ENCODE measurements at places on chromosomes 5 and 9.

DNA sequence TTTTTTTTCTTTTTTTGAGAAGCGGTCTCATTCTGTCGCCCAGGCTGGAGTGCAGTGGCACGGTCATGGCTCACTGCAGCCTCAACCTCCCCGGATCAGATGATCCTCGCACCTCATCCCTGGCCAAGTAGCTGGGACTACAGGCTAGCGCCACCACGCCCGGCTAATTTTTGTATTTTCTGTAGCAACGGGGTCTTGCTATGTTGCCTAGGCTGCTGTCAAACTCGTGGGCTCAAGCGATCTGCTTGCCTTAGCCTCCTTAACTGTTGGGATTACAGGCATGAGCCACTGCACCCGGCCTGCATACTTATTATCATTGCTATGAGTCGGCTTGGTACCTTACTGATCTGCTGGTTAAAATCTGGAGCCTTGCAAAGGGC, 790 bp upstream of the IARS1 start:
- no peak for DNase-seq

GRCh38 chr5:170632266-170632984, 128.6 kb downstream of the KCNIP1 start:
- DNase-seq: no peak

DNA sequence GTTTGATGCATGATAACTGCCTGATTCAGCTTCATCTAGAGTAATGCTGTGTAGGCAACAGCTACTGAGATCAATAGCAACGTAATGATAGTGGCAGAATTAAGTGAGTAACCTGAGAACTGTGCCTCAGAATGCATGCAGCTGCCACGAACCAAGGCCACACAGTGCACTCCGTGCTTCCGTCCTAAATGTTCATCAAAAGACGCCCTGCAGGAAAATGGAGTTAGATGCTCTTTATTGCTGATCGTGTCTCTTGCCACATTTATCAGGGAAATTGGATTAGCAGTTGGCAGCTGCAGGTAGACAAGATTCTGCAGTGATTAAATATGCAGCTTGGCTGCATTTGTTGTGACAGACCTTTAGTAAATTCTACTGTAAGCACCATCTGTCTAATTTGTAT, 107.7 kb upstream of the TLX3 start:
- no peak for DNase-seq

GRCh38 chr5:102554082-102554481, 55.3 kb upstream of the SLCO6A1 start:
- no peak for DNase-seq

DNA sequence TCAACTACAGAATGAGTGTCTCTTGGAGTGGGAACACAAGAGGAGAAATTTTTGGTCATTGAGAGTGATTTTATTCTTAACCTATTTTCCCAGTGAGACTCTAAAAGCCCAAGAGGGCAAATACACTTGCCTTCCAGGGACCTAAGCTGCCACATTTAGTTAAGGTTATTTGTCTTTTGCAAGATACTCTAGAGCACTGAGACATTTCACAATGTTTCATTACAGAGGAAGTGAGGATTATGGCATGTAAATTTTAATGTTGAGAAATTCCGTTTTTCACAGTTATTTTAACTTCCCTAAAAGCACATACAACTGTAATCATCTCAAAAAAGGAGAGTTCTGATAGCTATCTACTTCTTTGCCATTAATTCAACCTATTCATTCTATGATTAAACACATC, 38.7 kb upstream of the RAB3C start:
- no peak for DNase-seq

- peak; percentile 81 for DNase-seq
Observed at GRCh38 chr5:50667653-50668595, 1.5 kb downstream of the PARP8 start.

DNA sequence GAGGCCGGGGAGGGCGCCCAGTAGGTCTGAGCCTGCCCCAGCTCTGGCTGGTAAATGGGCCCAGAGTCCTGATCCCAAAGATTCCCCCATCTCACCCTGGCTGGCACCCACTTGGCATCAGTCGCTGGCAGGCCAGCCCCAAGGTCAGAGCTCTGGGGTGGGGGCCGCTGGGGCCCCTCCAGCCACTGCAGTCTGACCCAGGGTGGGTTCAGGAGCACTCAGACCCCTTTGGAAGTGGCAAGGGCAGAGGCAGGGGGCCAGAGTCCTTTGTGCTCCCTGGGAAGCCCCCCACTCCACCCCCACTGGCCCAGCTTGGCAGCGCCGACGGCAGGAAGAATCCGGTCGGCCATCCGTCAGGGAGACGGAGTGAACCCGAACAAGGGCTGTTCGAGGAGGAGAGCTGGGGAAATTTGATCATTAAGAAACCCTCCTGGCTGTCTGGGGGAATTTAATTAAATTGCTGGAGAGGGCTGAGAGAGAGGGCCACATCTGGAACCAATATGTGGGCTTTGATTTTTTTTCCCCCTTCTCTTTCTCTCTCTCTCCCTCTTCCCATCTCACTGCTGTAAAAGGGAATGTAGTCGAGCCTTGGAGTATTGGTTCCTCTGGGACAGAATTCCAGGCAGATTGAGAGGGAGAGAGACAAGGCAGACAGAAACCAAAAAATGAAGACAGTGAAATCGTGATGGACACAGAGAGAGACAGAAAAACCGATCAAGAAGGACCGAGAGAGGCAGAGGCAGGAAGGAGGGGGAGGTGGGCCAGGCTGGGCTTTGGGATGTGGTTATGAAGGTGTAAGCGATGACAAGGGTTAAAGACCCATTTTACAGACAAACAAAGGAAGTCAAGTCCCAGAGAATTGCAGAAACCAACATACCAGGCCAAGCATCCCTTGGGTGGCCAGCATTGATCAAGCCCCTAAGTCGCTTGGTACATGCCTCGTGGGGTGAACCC, 8.1 kb upstream of the ASB6 start:
- no peak for DNase-seq

GRCh38 chr5:83374547-83374946, 97.0 kb upstream of the VCAN start:
- no peak for DNase-seq

DNA sequence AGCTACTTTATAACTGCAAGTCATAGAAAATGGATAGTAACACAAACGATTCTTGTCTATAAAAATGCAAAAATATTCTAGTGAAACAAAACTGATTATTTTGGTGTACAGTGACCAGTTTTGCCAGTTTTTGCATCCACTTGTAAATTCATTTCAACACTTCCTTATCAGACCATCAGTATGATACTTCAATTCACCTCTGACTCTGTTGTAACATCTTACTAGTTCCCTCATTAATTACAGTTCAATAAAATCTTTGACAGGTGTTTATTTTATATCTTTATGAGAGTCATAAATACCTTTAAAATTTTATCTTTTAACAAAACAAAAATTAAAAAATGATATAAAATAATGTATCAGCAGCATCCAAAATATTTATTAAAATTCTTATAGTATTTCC, 13.1 kb upstream of the PTCH1 start:
- no peak for DNase-seq

DNA sequence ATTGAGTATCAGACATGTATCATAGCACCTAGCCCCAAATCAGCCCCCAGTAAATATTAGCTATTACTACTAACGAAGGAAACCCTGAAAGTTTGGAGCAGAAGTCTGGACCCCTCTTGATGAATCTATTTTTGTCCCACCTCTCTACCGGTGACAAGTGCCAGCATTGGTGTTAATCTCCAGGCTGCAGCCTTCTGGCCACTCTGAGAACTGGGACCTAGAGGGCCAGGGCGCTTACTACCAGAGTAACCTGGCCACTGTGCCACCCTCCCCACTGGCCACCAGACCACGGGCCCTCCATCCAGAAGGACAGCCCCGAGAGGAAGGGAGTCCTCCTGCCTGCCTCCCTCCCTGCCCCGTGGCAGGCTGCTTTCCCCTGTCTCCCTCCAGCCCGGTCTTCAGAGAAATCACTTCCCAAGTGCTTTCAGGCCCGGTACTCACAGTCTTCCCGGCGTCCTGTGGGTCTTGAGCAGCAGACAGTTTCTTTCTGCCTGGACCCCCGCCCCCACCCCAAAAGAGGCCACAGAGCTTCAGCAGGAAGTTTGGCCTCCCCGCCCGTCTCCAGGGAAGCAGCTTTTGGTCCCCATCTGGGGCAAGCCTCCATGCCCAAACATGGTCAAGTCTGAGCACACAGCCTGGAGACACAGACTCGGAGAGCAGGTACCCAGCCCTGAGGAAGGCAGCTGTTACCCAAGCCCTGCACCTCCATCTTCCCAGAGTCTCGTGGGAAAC, at the start of gene KCNMB1:
KCNMB1 (minus strand) TSS at position 550 of the 732 bp plus-strand sequence. CDS start 3,920 bp downstream, outside the sequence.
- no peak for DNase-seq

DNA sequence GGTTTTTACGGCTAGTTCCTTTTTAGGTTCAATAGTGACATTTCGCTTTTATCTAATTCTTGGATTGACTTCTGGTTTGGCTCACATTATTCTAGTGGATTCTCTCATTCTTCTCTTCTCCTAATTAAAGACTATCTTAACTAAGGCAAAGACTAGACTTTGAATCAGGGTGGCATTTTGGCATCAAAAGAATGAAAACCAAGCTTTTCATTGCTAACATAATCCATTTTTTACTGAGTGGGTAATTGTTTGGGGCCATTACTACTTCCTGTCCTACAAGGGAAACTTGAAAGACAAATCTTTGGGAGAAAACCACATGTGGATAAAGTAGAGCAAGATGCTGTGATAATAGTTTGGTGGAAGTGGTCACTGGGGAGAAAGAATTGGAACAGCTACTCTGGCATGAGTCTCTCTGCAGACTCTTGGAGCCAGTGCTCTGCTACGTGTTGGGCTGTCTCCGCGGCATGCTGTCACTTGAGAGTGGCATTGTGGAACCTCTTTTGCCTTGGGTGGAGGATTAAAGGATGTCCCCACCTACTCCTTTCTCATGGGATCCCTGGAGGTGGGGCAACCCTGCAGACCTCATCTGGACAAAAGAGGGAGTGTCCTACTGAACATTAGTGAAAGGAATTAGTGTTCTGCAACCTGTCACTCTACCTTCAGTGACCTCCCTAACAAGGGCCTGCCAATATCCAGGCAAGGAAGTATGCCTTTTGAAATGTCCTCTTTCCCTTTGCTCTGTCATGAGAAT, 280.4 kb downstream of the PSAT1 start:
- DNase-seq: no peak

DNA sequence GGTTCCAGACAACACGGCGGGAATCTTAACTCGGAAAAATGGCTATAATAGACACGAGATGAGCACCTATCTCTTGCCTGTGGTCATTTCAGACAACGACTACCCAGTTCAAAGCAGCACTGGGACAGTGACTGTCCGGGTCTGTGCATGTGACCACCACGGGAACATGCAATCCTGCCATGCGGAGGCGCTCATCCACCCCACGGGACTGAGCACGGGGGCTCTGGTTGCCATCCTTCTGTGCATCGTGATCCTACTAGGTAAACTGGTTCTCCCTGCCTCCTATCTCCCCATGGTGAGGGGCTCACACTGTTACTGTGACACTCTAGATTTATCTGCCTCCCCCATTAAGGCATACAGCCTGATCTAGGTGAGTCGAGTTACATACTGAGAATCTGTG, 124.2 kb downstream of the CDH6 start:
- DNase-seq: no peak

- no peak for DNase-seq
Observed at GRCh38 chr5:160434022-160434531, 12.4 kb downstream of the PTTG1 start.

GRCh38 chr5:163502521-163502920, 2.9 kb upstream of the MAT2B start:
- DNase-seq: no peak

Measured in activated CD4-positive, alpha-beta T cell treated with anti-CD3 and anti-CD28 coated beads, Interleukin-2, amount 50 U/mL, for 4 hours (primary cell).